ENCODE measurements at places on chromosomes 12 and 14. TPM values are rescaled to one million over a fixed set of nuclear protein-coding genes. Genes with fewer than 3 reads are reported as not detected.

FGF23 gene
- not detected for total RNA-seq

- H3K4me1 ChIP-seq: no peaks in the 10 kb centered on the region
- no peak for DNase-seq
- H3K4me3 ChIP-seq: no peak overlapping the region
- H3K27me3 ChIP-seq: no peaks in the 10 kb centered on the region
Observed at GRCh38 chr14:67413806-67414769, 2.1 kb upstream of the PLEK2 start.

DNA sequence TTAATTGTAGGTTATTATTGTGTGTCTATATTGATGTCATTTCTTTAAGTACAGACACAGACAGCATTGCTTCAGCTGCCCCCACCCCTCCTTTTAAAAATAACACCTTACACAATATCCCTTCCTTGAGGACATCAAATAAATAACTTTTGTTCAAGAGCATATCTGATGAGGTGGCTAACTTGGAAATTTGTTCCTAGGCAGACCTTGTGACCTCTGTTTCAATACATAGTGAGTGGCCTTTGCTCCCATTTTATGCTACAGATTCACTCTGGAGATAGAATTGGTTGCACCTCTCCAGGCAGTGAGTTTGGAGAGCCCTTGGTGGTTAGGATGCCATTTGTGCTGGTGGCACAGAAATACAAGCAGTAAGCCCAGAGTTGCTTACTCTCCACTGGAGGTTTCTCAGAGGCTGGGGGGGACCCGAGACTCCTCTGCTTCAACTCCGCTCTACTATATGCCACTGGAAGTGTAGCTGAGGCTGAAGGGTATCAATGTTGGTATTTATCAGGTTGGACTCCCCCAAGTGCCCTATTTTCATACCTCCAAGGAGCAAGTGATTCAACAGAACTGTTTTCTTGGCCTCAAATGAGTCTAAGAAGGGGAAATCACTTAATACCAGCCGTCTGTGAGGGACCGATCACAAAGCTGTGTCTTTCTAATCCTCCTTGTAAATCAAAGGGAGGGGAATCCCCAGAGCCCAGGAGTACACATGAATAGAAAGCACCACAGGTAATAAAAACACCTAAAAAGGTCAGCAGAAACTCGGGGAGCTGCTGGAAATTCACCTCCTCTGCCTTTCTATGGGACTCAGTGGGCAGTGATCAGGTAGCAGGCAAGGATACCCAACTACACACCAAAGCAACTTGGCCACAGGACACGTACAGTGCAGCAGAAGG lies 463.1 kb downstream of the RAD51B start:
- H3K4me3 ChIP-seq: no peak overlapping the region
- H3K27me3 ChIP-seq: no peaks in the 10 kb centered on the region
- H3K4me1 ChIP-seq: peaks cover 44% of the 10 kb centered on the region
- no peak overlapping the region for H3K27ac ChIP-seq
- DNase-seq: no peak

DNA sequence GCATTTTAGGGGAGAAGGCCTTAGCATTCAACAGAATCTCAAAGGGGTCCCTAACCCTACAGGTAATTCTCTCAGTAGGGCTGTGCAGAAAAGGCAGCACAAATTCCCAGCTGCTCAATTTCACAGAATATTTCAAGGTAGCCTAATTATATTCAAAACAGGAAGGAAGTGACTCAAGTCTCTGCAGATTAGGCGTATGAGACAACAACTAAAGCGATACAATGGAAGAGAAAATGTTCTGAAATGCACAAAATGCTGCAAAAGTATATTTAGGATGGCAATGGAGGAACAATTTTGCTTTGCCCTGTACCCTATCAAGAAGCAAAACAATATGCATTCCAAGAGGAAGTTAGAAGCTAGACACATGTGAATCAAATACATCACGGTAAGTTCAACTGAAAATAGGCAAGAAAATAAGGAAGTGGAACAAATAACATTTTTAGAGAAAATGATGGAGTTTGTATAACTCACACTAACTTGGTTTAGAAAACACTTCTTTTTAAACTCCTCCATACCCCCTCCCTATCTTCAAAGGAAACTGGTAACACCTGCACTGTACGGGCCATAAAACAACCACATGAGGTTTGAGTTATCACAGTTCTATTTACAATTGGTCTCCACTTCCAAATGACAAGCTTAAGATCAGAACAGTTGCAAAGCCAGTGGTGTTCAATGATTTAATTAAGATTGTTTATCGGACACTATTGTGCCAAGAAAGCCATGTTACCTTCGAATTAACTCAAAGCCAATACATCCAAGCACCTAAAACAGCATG lies 1.6 kb downstream of the GIT2 start:
- H3K4me1 ChIP-seq: peaks cover 36% of the 10 kb centered on the region
- H3K27me3 ChIP-seq: no peaks in the 10 kb centered on the region
- H3K27ac ChIP-seq: no peak overlapping the region

COX8C gene
- not detected for total RNA-seq

GRCh38 chr14:102541771-102542170 lies 32.2 kb upstream of the ANKRD9 start:
- DNase-seq: no peak
- no peak overlapping the region for H3K4me3 ChIP-seq

DNA sequence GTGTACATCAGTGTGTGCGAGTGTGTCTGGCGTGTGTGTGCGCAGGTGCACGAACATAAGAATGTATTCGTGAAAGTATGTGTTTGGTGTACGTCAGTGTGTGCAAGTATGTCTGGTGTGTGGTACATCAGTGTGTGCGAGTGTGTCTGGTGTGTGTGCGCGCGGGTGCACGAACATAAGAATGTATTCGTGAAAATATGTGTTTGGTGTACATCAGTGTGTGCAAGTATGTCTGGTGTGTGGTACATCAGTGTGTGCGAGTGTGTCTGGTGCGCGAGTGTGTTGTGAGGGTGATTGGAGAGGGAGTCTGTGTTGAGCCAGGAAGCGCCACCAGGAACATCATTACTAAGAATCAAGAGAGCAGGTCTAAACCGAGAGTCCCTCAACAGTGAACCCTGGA lies 143.8 kb downstream of the BCL11B start:
- H3K4me3 ChIP-seq: no peak overlapping the region
- H3K4me1 ChIP-seq: no peaks in the 10 kb centered on the region
- H3K27me3 ChIP-seq: no peaks in the 10 kb centered on the region

HOXC9 gene
- total RNA-seq: 10.5 TPM

GRCh38 chr12:59181196-59181777 lies 261.0 kb upstream of the LRIG3 start:
- no peaks in the 10 kb centered on the region for H3K27me3 ChIP-seq
- no peak for DNase-seq
- no peaks in the 10 kb centered on the region for H3K36me3 ChIP-seq
- no peaks in the 10 kb centered on the region for H3K4me1 ChIP-seq
- no peak overlapping the region for H3K27ac ChIP-seq

DNA sequence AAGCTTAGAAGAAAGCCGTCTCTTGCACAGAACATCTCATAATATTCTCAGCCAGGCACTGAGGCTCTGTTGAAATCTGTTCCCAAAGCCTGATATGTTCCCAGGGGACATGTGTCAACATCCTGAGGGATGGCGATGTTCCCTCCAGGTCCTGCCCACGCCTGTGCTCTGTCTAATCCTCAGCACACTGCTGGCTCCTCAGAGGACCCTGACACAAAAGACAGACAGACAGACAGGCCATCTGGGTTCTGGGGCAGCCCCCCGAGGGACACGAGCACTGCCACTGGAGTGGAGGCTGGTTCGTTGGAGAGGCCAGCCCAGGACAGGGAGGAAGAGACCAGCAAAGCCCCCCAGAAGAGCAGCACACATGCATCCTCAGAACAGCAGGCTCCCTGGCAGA lies 27.8 kb downstream of the CHGA start:
- H3K4me1 ChIP-seq: peaks cover 22% of the 10 kb centered on the region
- DNase-seq: no peak
- no peaks in the 10 kb centered on the region for H3K27me3 ChIP-seq
- no peak overlapping the region for H3K4me3 ChIP-seq

TAS2R9 gene
- not detected for total RNA-seq

- DNase-seq: no peak
- peaks cover 17% of the 10 kb centered on the region for H3K36me3 ChIP-seq
- H3K4me3 ChIP-seq: no peak overlapping the region
- H3K27ac ChIP-seq: no peak overlapping the region
- peaks cover 5% of the 10 kb centered on the region for H3K4me1 ChIP-seq
Observed at GRCh38 chr14:104872469-104873341, 7.6 kb downstream of the CEP170B start.
